CD8-positive, alpha-beta memory T cell (primary cell): ENCODE measurements at places on chromosomes 2 and 18. TPM values are rescaled to one million over a fixed set of nuclear protein-coding genes. Genes with fewer than 3 reads are reported as not detected.
A peak's percentile ranks its signal among the peaks of the same experiment; 100 is the strongest.

GRCh38 chr2:38522754-38523349 is 79.9 kb downstream of the HNRNPLL start:
- no peak for DNase-seq

DNA sequence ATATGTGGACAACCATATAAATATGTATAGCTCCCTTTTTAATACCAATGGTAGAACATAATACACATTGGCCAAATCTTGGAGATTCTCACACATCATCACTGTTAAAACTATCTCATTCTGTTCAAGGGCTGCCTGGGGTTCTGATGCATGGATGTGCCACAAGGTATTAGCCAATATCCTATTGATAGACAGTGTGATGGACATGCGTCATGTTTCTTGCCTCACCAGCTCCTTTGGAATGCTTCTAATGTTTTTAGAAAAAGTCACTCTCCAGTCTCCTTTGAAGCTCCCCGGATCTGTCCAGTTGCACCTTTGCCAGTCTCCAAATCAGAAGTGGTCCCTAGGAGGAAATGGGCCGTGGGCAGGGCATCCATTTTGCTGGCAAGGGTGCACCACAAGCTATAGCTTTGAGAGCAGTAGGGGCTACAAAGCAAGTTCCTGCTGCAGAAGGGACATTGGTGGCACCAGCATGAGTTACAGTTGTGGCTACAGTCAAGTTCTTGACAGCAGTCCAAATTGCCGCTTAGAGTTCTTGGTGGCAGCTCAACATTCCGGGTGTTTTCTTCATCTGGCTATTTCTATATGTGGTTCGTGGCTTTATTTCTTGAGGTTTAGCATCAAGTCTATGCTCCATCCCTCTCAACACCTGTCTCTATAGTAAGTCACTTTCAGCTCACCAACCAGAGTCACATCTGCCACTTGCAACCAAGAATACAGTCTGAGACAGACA is 25.1 kb upstream of the ATRAID start:
- no peak for DNase-seq

- no peak for DNase-seq
These were observed 2.2 kb downstream of the KIAA1328 start for GRCh38 chr18:36831139-36831538.

Gene NLRC4
- not detected for polyA plus RNA-seq

DNA sequence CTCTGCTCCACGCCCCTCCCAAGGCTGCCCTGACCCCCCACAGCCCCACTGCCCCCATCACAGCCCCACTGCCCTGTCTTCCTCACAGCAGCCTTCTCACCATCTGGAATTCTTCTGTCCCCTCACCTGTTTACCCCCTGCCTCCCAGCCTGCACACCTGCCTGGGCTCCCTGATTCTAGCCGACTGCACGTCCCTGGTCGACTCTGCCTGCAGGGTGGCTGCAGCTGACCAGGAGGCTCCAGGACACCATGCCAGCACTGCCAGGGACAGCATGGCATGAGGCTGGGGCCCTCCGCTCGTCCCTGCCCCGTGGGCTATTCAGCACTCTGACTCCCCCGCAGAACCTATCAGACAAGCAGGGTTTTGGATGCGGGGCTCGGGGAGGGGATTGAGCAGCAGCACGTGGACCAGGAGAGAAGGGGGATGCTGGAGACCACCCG is 254.1 kb downstream of the HDAC4 start:
- no peak for DNase-seq

DNA sequence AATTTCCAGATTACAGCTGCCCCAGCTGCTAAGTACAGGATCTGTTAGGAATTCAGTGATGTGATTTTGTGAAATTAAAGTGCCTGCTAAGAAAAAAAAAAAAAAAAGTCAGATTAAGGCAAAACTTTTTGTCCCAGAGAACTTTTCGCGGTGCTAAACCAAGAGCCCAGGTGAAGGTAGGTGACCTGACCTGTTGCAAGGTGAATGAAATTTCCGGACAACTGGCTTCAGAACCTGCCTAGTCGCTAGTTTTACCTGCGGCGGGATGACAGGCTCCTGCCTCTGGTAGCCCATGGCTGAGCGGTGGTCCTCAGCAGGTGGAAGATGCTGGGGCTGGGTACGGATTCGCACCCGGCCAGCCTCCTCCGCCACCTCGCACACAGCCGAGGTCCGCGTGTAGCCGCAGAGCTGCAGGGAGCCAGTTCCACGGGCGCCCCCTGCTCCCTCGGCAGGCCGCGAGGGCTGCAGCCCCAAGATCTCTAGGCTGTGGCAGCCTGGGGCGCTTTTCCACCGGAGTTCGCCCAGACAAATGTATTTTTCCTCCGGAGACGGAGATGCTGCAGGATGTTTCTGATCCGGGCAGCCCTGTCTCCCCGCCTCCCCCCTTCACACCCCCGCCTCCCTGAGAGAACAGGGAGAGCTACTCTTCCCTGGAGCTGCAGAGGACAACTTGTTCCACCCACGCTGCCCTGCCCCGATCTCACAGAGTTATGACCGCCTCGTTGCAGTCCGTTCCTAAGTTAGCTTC is at the start of gene SLC38A11:
Gene SLC38A11 (minus strand): TSS at position 572 of the 748 bp plus-strand sequence. CDS start 278 bp downstream, at position 294.
- DNase-seq, result no peak

DNA sequence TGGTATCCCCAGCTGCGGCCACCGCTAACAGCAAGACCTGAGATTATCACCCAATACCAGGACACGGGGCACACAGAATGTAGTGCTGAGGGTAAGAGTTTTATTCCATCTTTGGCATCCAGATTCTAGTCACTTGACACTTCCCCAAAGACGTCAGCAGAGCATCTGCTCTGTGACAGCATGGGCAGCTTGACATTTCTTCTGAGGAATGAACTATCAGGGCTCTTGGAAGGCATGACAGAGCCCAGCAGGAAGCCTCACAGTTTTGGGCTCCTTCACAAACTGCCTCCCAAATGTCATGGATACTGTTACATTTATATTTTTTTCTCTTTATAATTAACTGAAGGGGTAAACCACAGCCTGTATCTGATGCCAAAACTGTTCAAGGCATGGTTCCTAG is 1010.7 kb downstream of the TDRD15 start:
- no peak for DNase-seq

DNA sequence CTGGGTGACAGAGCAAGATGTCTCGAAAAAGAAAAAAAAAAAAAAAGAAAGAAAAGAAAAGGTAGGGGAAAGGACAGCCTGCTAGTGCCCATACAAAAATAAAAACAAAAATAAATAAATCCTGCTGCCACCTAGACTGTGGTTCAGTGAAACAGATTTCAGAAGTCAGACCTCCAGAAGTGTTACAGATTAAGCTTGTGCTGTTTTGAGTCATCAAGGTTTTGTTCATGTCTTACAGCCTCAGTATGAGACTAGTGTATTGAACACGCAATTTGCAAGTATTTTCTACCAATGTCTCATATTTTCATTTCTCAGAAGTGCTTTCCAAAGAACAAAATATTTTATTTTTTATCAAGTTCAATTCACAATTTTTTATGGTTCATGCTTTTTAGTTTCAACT is 720.4 kb upstream of the GYPC start:
- no peak for DNase-seq

Gene EHBP1
- 12.5 TPM for polyA plus RNA-seq

- no peak for DNase-seq
These were observed 2.3 kb downstream of the ACTR3 start for GRCh38 chr2:113892004-113892710.

Gene KLHL29
- polyA plus RNA-seq, result 0.21 TPM

GRCh38 chr2:36380624-36381481 is 25.3 kb downstream of the CRIM1 start:
- no peak for DNase-seq

Gene MPV17
- polyA plus RNA-seq, result 118 TPM

GRCh38 chr18:58977801-58978200 is 113.1 kb downstream of the ZNF532 start:
- no peak for DNase-seq

GRCh38 chr2:134155134-134155533 is 98.7 kb upstream of the MGAT5 start:
- no peak for DNase-seq

DNA sequence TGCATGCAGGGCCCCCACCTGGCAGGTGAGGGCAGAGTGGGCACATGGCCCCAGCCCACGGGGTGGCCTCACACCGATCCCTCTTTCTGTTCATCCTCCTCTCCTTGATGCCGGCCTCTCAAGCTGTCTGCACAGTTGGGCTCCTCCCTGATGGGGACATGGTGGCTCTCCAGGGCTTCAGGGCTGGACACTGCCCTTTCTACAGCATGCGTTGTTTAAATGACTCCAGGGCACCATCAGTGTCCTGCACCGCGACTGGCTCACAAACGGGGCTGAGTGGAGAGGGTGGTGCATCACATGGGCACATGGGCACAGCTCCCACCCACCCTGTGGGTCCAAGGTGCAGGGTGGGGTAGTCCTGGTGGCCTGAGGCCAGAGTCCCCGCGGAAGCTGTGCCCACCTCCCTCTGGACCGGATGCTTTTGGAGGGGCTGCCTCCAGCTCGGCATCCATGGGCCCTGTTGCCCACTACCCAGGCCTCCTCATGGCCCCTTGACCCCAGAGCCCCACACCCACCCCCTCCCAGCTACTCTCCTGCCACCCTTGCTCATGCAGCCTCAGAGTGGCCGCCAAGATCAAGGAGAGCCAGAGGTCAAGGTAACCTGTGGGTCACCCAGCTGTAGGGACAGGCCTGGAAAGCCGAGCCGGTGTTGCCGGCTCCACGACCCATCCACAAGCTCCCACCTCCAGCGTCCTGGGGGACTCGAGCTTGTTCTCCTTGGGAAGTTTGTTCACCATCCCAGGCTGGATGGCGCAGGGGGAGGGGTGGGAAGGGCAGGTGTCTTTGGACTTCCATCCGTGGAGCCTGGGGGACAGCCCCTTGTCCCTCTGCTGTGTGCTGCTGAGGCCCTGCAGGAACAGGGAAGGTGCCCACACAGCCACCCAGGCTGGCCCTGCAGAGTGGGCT is 12.3 kb upstream of the SNED1 start:
- DNase-seq, result no peak

DNA sequence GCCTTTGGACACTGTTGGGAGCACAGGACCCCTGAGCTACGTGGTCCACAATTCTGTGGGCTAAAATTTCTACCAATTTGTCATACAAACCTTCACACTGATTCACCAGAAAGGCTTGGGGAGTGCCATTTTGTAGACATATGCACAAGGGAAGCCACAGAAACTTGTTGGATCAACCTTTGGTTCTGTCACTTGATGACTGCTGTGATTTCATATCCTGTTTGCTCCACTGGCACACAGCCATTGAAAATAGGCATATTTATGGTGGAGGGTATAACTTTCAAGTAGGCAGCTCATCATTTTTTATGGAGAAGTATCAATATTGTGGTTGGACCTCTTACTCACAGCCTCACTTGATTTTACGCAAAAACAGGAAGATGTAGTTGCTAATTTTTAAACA is 10.5 kb downstream of the NAPG start:
- DNase-seq, result no peak

DNA sequence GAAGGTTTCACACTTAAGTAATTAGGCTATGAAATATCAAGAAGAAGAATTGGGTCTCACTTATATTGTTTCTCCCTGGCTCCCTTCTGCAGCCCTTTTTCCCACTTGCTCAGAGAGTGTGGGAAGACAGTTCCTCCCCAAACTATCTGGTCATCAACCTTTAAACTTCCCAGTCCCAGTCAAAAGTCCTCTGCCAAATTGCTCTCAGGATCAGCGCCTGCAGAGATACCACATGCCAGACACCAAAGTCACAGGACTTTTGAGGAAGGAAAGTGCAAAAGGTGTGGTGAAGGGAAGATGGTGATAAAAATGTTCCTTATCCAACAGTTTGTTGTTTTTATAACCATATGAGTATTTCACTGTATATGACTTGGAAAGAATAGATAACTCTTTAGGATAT is 51.3 kb downstream of the DLGAP1 start:
- DNase-seq, result no peak

GRCh38 chr2:188813315-188813714 is 160.9 kb upstream of the COL3A1 start:
- DNase-seq, result no peak

GRCh38 chr2:179031731-179032408 is 18.1 kb downstream of the CCDC141 start:
- DNase-seq, result peak; percentile 30

DNA sequence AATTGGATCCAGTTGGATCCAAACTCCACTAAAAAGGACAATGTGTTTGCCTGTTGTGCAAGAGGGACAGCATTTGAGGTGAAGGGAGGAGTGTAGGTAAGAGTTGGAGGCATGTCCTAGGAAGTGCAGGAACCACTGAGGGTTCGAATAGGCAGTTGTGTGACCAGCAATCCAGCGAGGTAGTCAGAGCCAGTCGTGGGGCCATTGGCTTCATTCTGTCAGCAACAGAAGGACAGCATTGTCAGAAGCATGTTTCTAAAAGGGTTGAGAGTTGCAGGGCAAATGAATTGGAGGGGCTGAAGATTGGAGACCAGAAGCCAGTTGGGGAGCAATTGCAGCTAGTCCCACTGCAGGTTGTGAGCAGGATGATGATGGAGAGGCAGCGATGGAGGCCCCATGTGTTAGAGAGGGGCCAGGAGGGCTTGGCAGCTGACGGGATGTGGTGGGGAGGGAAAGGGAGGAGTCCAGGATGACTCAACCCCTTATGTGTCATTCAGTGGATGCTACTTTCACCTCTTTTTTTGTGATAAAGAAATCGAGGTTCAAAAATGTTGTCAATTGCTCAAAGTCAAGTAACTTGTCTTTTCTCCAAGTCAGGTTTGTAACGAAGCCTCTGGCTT is 96.7 kb upstream of the SIX3 start:
- DNase-seq, result no peak

DNA sequence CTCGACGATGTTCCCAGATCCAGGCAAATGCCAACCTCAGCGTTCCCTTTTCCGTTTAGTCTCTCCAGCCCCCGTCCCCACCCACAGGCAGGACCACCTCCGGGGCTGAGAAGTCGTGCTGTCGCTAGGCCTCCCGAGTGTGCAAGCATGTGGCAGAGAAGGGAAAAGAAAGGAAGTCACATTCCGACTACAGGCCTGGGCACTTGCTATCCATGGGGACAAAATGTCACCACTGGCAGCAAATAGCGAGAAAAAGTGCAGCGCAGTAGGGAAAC is 420 bp downstream of the PIGN start:
- DNase-seq, result no peak

GRCh38 chr2:241036964-241037421 is 38.6 kb downstream of the SNED1 start:
- peak; percentile 59 for DNase-seq

Gene SRD5A2
- polyA plus RNA-seq, result not detected

Gene ACTR3
- polyA plus RNA-seq, result 478 TPM

Gene LRRTM1
- polyA plus RNA-seq, result not detected

DNA sequence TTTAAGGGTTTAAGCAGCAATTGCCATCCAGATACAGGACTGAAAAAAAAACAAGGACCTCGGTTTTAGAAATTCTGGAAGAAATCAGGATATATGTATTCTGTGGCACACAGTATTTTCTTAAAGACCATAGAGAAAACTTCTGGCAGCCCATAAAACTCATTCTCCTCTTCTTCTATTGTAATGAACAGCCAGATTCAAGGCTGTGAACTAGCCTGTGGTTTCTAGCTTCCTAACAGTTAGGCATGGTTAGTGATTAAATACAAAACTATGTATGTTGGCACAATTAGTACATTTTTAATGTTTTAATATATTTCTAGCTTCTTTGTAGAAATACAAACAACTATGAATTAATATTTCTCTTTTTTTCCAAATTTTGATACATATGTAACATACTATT is 555.7 kb downstream of the DSC3 start:
- DNase-seq, result no peak
